Stimulated activated memory B cell treated with anti-CD40 and anti-IgM and Interleukin-4, amounts not matched to agents 10 μg/mL and 1 μg/mL and 100 μg/mL, for 72 hours (primary cell): ENCODE measurements at places on chromosomes 5 and 9.
A peak's percentile ranks its signal among the peaks of the same experiment; 100 is the strongest.

GRCh38 chr5:68369457-68370125 is 154.0 kb downstream of the PIK3R1 start:
- ATAC-seq: peak; percentile 53

DNA sequence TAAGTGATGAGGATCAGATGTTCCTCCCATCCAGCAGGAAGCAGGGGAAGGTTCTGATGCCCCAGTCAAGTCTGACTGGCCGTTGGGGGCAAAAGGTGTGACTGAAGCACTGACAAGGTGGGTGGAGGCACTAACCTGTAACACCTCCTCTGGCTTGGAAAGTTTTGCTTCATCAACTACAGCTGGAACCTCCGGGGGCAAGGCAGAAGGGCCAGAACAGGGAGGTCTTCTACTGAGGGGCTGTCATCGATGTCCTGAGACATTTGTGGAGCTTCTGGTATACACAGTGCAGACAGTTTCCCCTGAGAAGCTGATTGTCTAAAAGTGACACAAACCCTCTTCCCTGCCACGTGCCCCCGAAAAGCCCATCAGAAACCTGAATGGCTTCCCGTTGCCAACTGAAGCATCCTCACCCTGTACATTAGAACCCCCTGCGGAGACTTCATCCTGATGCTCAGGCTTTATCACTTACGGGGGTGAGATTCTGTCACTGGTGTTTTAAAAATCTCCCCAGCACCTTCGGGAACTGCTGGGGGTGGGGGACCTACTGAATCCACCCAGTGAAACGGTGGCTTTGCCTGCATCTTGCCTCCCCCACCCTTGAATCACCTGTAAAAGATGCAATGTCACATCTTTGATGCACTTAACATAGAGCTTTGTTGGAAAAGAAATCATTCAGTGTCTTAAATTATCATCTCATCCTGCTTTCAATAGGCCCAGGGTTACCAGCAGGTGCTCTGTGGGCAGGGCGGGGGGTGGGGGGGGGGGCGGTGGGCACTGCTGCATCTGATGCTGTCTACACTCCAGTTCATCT is 24.6 kb downstream of the TRAF1 start:
- ATAC-seq: no peak

- peak; percentile 12 for ATAC-seq
These were observed 38.5 kb upstream of the DEPDC1B start for GRCh38 chr5:60738461-60738860.

GRCh38 chr5:30747412-30747811 is 446.1 kb upstream of the CDH6 start:
- no peak for ATAC-seq

DNA sequence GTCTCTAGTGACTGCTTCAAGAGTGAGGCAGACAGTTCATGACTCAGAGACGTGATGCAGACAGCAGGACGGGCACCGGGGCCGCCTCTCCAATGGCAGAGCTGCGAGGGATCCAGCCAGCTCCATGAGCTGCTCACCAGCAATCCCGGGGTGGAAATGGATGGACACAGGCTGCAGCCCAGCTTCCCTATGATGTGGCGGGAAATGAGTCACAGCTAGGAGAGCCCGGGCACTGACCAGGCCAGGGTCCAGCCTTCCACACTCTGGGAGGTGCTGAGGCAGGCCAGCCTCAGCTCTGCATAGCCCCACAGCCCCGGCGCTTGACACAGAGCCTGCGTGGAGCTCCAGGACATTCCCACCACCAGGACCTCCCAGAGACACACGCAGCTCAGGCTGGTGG is 244.8 kb upstream of the IRX2 start:
- ATAC-seq: no peak

DNA sequence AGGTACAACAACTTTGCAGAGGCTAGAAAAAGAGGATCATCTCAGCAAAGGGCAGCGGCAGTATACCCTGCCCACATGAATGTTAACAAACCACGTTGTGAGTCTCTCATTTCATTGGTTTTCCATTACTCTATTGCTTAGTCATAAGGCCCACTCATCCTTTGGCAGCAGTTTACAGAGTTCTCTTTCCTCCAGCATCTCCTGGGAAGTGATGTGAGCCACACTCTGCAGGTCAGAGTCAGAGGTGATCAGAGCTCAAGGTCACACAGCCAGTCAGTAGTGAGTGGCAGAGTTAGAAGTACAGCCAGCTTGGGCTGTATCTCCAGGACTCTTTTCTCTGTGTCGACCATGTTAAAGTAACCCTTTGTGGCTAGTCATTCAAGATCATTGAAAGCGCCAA is 599.6 kb upstream of the GRAMD2B start:
- no peak for ATAC-seq

DNA sequence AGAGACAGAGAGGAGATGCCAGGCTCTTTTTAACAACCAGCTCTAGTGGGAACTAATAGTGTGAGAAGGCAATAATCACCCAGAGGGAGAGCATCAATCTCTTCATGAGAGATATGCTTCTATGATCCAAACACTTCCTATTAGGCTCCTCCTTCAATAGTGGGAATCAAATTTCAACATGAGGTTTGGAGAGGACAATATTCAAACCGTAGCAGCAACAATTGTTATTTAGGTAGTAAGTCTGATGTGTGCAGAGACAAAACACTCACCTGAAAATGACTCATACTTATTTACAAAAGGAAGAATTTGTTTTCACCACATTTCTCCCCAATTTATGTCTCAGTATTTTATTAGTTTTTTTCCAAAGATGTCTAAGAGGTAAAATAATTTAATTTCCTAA is 144.3 kb downstream of the ST8SIA4 start:
- no peak for ATAC-seq

- ATAC-seq: no peak
These were observed 747.3 kb upstream of the C9orf72 start for GRCh38 chr9:28320616-28321015.

DNA sequence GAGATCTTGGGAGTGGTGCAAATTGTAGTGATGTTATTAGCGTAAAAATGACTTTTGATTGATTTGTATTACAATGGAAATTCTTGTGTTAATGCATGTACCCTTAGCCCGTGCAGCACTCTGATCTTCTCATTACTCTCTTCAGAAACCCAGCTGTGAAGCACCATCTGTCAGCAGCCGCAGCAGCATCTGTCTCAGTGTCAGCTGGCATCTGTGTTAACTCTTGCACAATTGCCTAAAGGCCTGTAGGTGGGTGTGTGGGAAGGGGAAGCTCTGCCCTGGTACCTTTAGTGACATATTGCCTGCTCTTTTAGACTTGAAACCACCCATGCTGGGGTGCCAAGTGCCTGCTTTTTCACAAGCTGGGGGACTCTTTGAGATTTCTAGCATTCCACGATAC is 101.3 kb downstream of the FBXL7 start:
- ATAC-seq: no peak

GRCh38 chr5:134133995-134134541 is 19.6 kb downstream of the TCF7 start:
- no peak for ATAC-seq

- ATAC-seq: no peak
These were observed 31.7 kb upstream of the MINAR2 start for GRCh38 chr5:129716235-129716634.

GRCh38 chr9:117707561-117707960 is 3.4 kb downstream of the TLR4 start:
- no peak for ATAC-seq

- ATAC-seq: no peak
These were observed 117.7 kb upstream of the NR3C1 start for GRCh38 chr5:143521141-143521540.
